ENCODE measurements at places on chromosomes 4 and X. TPM values are rescaled to one million over a fixed set of nuclear protein-coding genes. Genes with fewer than 3 reads are reported as not detected.

Gene ASB9
- total RNA-seq: 7.0 TPM

Gene CTAG1A
- total RNA-seq: not detected

Gene TAF7L
- total RNA-seq: 0.46 TPM

Gene BST1
- 3.7 TPM for total RNA-seq

Gene MTTP
- not detected for total RNA-seq

Gene HTN1
- not detected for total RNA-seq

Gene ALB
- total RNA-seq: 0.25 TPM

Gene PLAC8
- total RNA-seq: not detected

Gene SCML2
- 4.8 TPM for total RNA-seq

Gene AVPR2
- total RNA-seq: 2.6 TPM

Gene MAGEB4
- not detected for total RNA-seq

Gene MAPK10
- 1.7 TPM for total RNA-seq

Gene FDCSP
- not detected for total RNA-seq

Gene VCX2
- total RNA-seq: not detected

Gene SFRP2
- 2.9 TPM for total RNA-seq

Gene MAGEA2
- not detected for total RNA-seq

Gene CSAG1
- not detected for total RNA-seq

Gene EOLA2
- 22.5 TPM for total RNA-seq

Gene MGAT4D
- total RNA-seq: not detected

Gene NLGN4X
- total RNA-seq: 0.17 TPM

Gene HPGDS
- total RNA-seq: 1.7 TPM

Gene C4orf50
- not detected for total RNA-seq

Gene AMER1
- 5.7 TPM for total RNA-seq

Gene ABLIM2
- 29.8 TPM for total RNA-seq

Gene GNRHR
- not detected for total RNA-seq

Gene SNCA
- total RNA-seq: 9.8 TPM

Gene MAGEC2
- total RNA-seq: not detected

Gene STATH
- not detected for total RNA-seq

Gene FHDC1
- total RNA-seq: 25.6 TPM

Gene KIT
- total RNA-seq: 26.1 TPM

Gene KLHL13
- total RNA-seq: 0.88 TPM

Gene RTL9
- total RNA-seq: not detected

Gene GPR173
- total RNA-seq: 0.88 TPM

Gene FOXO4
- total RNA-seq: 17.7 TPM

Gene TDO2
- not detected for total RNA-seq
